ENCODE measurements at places on chromosomes 5 and 9.
A peak's percentile ranks its signal among the peaks of the same experiment; 100 is the strongest.

DNA sequence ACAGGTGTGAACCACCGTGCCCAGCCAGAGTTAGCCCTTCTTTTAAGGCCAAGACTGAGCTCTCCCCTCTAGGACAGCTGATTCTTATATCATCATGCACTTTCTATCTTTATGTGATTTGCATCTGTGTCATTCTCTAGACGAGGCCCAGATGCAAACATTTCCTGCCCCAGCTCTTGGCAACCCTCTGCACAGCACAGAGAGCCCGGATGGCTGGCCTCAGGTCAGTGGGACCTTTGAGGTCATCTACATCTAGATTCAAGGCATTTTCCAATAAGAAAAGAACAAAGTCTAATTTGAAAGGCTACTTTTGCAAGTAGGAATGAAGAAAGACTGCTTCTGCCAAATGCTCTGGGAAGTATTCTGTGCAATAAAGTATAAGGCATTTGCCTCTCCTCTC, 109.0 kb upstream of the DAB2 start:
- no peak for DNase-seq

- no peak for DNase-seq
Measured at GRCh38 chr9:36086442-36086841, 49.7 kb downstream of the RECK start.

GRCh38 chr5:172556971-172557461, 84.0 kb upstream of the NEURL1B start:
- no peak for DNase-seq

DNA sequence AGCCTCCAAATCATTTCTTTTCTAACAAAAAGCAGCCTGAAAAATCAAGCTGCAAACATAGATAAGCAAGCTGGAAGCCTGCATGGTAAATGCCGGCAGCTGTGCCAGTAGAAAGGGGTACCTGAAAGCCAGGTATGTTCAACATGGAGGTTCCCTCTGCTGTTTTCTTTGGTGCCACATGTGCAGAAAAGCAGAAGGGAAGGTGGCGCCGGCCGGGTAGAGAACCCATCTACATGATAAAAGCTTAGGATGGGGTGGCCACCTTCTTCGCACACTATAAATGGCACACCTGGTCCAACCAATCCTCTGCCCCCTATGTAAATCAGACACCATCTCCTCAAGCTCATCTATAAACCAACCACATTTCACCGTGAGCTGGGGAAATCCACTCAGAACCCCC, 268.9 kb upstream of the IRX2 start:
- DNase-seq: no peak

DNA sequence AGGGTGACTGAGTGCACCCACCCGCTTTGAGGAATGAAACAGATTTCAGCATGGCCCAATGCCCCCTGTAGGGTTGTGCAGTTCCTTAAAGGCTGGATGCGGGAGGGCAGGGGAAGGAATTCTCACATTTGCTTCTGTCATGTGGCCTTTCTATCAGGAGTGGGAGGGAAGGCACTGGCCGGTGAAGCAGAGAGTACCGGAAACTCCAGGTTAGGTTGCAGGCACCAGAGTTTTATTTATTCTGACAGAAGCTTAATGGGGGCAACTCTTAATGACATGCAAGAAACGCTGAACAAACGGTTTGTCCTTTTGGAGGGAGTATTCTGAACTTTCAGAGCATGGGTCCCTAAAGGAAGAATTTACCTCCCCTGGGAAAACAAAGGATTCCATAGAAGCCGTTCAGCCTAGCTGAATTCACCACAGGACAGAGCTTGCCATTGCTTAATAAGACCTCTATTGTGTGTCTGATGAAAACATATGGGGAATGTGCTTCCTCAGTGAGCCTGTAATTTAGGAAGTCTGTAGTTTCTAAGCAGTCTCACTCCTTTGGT, 44.1 kb upstream of the EQTN start:
- DNase-seq: no peak

- DNase-seq: no peak
Measured at GRCh38 chr9:76644647-76645250, 119.5 kb upstream of the PCA3 start.

DNA sequence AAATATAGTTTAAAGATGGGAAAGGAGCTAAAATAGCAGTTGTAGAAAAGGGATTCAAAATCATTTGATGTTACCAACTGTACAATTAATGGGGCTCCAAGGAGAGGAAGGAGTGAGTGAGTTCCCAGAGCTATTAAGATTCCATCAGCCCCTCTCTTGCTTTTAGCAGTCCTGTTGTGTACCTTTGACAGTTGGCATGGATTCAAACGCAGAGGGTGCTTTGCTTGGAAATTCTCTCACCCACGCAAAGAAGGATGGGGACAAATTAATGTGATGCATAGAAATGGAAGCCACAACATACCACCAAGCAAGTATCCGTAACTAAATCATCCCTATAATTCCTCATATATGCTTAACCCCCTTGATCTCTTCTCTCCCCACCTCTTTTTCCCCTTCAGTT, 461.3 kb downstream of the EBF1 start:
- DNase-seq: no peak

DNA sequence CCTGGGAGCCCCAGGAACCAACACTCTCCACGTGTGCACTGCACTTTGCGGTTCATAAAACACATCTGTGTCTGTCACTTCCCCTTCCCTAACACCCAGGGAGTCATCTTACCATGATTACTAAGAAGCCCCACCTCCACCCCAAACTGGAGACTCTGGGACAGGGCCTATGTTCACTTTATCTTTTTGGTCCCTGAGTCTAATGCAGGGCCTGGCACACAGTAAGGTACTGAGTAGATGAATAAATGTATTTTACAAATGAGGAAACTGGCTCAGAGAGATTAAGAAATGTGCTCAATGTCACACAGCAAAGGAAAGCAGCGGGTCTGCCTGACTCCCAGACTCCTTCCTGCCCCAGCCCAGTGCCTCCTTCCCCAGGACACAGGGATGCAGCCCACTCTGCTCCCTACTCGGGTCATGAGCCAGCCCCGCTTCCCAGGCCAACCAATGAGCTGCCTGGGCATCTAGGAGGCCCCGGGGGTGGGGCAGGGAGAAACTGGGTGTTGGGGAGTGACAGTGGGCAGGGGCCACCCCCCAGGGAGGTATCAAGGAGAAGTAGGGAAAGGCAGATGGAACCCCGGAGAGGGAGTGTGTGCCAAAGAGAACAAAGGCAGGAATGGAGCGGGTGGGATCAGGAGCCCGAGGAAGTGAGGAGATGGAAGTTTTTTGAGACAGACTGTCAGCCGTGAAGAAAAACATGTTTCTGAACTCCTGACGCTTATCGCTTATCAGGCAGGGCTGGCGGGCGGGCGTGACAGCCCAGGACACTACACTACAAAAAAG, 30.5 kb downstream of the SHB start:
- no peak for DNase-seq

DNA sequence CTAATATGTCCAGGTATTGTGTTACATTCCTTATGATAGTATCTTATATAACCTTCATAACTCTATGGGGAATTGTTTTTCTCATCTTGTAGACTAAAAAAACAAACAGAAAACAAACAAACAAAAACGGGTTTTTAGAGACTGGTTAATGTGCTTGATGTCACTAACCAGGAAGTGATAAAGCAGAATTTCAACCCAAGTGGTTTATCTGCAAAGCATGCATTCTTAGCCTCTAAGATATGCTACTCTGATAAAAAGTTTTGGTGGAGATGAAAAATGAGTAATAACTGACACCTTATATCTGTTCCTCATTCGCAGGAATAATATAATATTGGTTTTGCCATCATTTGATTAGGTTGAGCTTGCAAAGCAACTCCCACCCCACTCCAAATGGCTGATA, 53.4 kb downstream of the PUM3 start:
- DNase-seq: no peak

DNA sequence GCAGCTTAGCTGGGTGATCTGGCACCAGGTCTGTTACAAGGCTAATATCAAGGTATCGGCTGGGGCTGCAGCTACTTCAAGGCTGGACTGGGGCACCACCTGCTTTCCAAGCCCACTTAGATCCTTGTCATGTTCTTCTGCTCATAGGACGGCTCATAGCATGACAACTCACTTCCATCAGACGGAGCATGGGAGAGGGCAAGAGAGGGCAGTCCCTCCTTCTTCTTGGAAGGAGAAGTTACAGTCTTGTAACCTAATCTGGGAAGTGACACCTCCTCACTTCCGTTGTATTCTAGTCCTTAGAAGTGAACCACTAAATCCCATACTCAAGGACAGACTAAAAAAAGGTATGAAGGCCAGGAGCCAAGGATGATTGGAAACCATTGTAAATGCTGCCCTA, 258.2 kb downstream of the MAST4 start:
- no peak for DNase-seq

GRCh38 chr5:50559955-50560354, 106.5 kb upstream of the PARP8 start:
- no peak for DNase-seq

GRCh38 chr5:97923997-97924396, 741.0 kb upstream of the RIOK2 start:
- DNase-seq: no peak

- no peak for DNase-seq
Measured at GRCh38 chr5:143820451-143820850, 8.5 kb downstream of the HMHB1 start.

DNA sequence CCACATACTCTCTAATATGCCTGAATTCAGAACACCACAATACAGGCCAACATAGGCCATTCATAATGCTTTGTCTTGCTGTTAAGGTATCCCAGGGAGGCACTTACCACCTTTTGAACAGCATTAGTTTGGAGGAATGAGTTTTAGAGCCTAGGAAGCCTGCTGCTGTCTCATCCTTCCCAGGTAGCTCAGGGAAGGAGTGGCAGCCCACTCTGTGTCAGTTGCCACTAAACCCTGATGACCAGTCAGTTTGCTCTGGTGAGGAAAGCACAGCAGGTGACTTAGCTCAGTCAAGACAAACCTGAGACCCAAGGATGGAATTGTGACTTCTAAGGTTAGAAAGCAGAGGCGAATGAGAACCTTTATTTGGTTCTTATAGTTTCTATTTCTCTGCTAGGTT, 337.4 kb upstream of the ATP10B start:
- DNase-seq: no peak

GRCh38 chr5:137268646-137269045, 230.5 kb downstream of the SPOCK1 start:
- DNase-seq: no peak

- DNase-seq: no peak
Measured at GRCh38 chr5:103014983-103015382, 105.0 kb downstream of the GIN1 start.

DNA sequence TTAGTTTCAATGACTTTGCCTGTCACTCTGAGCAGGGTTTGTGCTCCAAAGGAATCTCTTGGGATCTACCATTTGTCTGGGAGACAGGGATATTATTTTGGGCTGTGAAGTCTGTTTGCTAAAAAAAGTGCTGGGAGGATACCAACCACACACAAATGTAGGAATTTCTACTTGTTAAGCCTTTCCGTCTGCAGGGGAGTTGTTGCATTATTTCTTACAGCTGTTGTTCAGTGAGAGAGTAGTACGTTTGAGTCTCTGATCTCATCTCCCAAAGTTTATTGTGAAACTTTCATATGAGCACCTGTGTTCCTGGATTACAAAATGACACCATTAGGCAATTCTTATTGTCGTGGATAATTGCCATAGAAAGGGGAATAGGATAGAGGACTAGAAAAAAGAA, 78.3 kb upstream of the SEMA6A start:
- DNase-seq: no peak

DNA sequence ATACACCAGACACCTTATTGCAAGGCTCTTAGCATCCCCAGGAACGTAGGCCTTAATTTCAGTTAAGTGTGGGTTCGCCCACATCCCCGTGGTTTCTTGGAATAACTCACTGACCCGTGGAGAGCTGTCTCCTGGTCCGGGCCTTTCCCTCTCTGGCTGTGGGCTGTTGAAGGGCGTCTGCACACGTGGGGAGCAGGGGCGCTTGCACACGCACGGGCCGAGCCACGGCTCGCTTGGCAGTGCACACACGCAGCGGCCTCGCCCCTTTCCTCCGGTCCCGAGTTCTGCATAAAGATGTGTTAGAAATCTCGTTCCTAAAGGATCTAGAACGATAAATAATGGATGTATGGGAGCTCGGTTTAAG, 141.9 kb downstream of the PBX3 start:
- DNase-seq: peak; percentile 75

- DNase-seq: no peak
Measured at GRCh38 chr5:1096838-1097237, 15.0 kb downstream of the SLC12A7 start.

- DNase-seq: no peak
Measured at GRCh38 chr5:160539431-160539830, 117.8 kb downstream of the PTTG1 start.

DNA sequence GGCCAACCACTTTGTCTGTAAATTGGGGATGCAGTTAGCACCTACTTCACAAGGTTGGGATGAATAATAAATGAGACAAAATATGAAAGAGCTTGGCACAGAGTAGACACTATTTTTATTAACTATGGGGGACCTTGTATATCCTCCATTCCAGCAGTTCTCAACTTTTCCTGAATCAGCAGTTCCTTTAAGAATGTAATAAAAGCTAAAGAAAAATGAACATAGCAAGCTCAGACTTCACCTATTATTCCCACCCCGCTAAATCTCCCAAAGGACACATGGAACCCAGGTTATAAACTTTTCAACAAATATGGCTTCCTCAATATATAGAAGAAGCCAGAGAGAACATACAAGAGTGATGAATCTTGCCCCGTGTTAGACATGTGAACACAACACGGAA, 32.0 kb upstream of the TTC1 start:
- DNase-seq: no peak

- DNase-seq: no peak
Measured at GRCh38 chr5:91264311-91265051, 118.6 kb downstream of the ARRDC3 start.

- no peak for DNase-seq
Measured at GRCh38 chr9:10059044-10059443, 553.8 kb downstream of the PTPRD start.

DNA sequence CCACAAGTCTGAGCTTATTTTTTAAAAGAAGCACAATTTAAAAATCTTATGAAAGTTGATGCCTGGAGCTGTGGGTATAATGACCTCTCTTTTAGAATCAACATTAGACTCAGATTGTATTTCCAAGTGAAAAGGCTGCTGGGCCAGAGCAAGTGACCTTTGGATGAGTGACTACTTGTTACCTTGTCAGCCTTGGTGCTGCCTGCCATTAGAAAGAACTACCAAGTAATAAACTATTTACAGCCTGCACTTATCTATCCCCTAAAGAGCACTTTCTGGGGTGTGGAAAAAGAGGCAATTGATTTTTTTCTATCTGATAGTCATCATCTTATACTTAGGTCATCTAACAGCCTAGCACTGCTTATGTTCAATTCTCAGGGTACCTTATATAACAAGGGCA, 134.9 kb upstream of the FBXL17 start:
- no peak for DNase-seq

DNA sequence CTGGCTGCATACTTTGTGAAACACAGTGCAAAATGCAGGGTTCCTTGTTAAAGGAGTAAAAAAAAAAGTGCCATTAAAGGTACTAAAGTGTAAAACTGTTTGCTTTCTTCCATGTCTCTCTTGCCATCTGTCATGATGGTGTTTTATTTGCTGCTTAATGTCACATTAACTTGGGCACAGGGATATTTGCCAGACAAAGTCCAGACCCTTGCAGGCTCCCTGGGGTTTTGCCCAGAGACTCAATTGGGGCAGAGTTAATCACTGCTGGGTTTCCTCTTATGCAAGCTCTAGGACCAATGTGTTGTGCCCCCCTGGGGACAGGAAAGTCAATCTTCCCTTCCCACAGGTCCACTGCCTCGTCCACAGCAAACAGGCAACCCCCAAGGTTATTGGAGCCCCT, 274.3 kb upstream of the SGCD start:
- peak; percentile 1 for DNase-seq
